Stimulated activated CD4-positive, alpha-beta T cell treated with anti-CD3 and anti-CD28 coated beads, Interleukin-1b, Interleukin-23, amount 100 ng/mL, for 24 hours (primary cell): ENCODE measurements at places on chromosomes 3 and 15.

DNA sequence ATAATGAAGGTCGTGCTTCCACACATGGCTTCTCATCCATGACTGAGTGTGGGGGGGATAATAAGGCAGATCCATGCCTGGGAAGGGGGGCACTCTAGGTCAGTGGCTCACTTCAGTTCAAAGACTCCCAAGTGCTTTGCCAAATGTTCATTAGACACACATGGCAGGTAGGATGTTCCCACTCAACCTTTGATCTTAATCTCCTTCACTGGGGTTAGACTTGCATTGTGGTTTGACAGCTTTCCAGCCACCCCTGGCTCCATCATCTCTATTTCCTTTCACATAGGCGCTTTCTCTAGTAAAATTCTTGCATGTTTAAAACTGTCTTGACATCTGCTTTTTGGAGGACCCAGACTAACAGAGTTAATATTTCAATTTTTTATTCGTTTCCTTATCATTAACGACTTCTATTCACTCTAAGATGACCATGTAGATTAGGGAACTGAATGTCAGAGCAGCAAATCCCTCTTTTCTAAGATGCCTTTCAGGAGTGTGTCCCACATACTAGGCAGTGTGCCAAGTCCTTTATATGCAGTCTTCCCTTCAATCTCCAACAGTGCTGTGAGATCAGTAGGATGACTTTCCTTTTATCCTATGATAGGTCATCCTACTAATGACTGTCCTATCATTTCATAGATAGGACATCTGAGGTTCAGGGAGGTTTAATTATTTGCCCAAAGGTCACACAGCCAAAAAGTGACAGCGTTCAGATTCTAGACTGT, 57.9 kb downstream of the BTD start:
- no peak for DNase-seq

GRCh38 chr3:143084856-143085731, 34.5 kb upstream of the CHST2 start:
- no peak for DNase-seq

- no peak for DNase-seq
These were observed 25.3 kb downstream of the ZNF592 start for GRCh38 chr15:84773716-84774115.

GRCh38 chr15:83866692-83867091, 212.8 kb downstream of the ADAMTSL3 start:
- DNase-seq, result no peak

- no peak for DNase-seq
These were observed 210.1 kb downstream of the CHST2 start for GRCh38 chr3:143329567-143330211.

GRCh38 chr3:194592798-194593752, 40.1 kb downstream of the TMEM44 start:
- no peak for DNase-seq

DNA sequence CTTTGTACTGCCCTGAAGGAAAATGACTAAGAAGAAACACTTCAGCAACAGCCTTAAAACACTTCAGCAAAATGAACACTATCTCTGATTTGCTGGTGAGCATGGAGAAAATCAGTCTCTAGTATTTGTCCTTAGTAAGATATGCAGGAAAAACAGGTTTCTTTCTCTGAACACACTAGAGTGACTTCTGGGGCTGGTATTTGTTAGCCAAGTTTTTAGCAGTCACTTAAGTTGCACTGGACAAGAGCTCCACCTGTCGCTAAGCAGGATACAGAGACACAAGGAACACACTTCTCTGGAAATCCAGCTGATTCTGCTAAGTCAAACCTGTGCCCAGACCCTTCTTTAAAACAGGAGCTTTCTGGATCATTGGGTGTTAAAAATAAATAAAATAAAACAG, 65.3 kb downstream of the CHAC1 start:
- no peak for DNase-seq

DNA sequence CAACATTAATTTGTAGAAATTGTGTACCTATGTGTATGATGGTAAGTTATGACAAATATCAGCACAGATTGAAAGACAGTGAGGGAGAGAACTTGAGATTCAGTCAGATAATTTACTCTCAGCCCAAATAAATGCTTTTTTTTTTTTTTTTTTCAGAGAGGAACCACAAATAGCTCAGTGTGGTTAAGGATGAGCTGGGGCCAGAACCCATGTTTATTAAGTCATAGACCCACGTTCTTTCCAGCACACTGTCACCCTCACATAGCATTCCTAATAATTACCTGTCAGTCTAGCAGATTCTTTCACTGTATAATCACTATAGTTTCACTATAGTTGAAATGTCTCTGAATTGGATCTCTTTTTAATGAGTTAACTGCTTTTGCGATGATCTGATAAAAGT, 246.1 kb downstream of the ZIC1 start:
- no peak for DNase-seq

GRCh38 chr3:56720849-56721248, 37.8 kb upstream of the TASOR start:
- no peak for DNase-seq

GRCh38 chr3:176078906-176079305, 1118.4 kb downstream of the TBL1XR1 start:
- no peak for DNase-seq
